NCI-H2081 treated with DMSO at 0.1 percent for 48 hours (cell line): ENCODE measurements at places on chromosomes 6 and 20.

DNA sequence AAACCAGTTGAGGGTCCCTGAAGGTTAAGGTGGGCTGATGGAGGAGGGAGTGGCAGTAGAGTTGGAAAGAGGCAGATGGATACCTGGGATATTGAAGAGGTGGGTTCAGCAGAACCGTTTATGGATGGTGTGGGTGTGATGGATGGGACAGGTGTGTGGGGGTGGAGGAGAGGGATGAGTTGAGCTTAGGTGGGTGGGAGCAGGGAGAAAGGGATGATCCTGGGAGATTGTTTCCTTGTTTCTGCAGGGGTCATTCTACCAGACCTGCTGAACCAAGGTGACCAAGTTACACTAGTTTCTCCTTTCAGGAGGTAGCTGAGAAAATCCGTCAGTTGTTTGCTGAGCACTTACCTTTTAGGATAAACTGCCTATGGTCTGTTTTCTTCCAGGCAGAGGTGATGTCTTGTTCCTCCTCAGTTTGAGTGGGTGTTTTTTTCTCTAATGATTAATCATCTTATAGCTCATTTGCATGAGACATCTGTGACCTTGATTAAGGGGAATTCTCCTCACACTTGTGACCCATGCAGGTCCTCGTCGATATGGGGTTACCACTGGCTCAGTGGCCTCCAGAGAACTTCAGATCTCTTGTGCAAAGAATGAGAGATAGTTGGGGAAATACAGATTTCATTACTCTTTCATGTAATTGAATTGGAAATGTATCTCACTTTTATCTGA lies 53.0 kb downstream of the FARS2 start:
- DNase-seq = no peak

- no peak for DNase-seq
These were observed 15.0 kb upstream of the ABHD16B start for GRCh38 chr20:63846128-63846771.

DNA sequence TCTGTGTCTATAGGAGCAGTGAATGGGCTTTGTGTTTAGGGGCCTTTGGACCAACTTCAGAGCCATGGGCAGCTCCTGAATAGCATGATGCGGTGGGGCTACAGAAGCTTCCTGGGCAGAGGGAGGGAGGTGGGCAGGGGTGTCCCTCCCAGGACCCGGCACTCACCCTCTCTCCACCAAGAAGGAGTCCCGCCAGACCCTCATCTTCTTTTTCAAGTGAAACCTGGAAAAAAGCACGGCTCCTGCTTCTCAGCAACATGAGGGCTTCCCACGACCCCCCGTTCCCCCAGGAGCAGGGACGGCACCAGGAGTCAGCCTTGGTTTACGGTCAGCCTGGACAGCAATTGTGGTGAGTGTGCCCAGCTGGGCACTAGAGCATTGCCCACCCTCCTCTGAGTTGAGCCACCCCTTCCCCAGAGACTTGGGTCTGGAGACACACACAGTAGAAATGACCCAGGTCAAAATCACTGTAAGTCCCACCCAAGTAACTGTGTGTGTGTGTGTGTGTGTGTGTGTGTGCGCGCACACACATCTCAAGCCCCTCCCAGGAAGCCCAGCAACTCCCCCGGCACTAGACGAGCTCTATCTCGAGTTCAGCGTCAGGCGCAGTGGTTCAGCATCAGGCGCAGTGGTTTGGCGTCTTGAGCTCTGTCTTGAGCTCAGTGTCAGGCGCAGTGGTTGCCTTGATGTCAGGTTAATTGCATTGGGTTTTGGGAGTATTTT lies 108.2 kb downstream of the SULF2 start:
- DNase-seq = no peak

DNA sequence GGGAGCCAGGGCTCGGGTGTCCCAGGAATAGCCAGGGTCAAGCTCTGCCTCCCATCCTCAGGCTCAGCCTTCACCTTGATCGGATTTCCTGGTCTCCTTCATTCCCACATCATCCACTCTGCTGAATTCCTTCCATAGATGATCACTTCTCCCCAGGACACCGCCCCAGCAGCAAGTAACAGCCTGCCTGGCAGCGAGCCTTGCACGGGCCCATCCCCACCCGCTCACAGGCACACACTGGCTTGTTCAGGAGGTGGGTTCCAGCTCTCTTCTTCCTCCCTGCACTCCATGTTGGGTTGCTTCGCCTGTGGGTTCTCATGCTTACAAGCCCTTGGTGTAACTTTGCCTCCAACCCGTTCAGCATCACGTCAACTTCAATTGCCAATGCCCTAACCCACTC lies 113.0 kb upstream of the IYD start:
- DNase-seq = no peak

- no peak for DNase-seq
These were observed 23.8 kb upstream of the GCM1 start for GRCh38 chr6:53172468-53172803.

GRCh38 chr6:112581015-112581414 lies 233.9 kb downstream of the RFPL4B start:
- no peak for DNase-seq

- no peak for DNase-seq
These were observed 153.0 kb downstream of the FOXA2 start for GRCh38 chr20:22431419-22431818.

DNA sequence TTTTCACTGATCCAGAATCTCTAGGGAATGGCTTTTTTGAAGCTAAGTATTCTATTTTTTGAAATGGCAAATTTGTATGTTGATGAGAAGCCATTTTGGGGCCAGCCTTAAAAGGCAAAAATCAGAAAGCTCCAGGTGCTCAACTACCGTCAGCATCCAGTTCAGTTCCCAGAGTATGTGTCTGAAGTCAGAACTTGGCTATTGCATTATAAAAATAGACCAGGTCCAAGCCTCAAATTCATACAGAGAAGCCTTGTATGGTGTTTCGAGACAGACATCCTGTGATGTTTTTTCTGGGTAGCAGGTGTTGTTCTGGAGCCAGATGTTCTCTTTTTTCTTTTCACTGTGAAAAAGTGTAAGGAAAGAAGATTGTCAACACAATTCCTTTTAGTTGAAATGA lies 68.2 kb downstream of the CCN2 start:
- DNase-seq = no peak

- DNase-seq = no peak
These were observed 369.0 kb downstream of the NRN1 start for GRCh38 chr6:5637714-5638113.

- DNase-seq = no peak
These were observed 7.6 kb downstream of the PLCB4 start for GRCh38 chr20:9076440-9076839.

- DNase-seq = no peak
These were observed 13.9 kb downstream of the MYB start for GRCh38 chr6:135195041-135195440.
